ENCODE measurements at places on chromosomes 7 and 10.

- DNase-seq = no peak
Measured at GRCh38 chr7:159034394-159034793, 110.3 kb downstream of the VIPR2 start.

DNA sequence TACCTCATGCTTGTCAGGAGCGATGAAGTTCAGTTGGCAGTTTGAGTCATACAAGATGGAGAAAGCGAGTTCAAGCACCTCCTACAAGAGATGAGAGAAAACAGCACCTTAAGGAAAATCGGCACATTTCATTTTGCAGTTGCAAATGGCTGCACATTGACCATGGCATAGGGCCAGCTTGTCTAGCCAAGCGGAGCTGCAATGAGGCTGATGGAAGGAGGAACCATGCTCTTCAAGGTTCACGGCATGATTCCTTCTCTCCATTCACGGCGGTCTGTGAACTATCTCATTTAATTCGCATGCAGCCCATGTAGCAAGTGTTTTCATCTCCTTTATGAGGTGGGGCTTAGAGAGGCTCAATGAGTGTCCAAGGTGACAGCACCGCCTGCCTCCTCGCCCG is 137.4 kb upstream of the AOAH start:
- DNase-seq = no peak

DNA sequence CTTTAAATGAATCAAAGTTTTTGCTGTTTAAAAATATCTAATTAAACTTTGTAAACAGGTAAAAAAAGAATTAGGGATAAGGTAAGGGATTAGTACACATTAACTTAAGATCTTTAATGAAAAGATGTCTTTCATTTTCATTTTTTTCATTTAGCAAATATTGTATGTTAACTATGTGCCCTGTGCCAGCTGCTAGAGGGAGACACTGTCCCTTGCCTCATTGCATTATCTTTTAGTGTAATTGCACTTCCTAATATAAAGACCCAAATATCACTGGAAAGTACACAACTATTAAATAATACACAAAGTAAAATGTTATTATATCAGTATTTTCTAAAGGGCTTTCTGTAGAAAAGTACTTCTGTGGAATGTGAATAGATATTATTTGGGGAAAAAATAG is 102.7 kb downstream of the GPR37 start:
- DNase-seq = no peak

DNA sequence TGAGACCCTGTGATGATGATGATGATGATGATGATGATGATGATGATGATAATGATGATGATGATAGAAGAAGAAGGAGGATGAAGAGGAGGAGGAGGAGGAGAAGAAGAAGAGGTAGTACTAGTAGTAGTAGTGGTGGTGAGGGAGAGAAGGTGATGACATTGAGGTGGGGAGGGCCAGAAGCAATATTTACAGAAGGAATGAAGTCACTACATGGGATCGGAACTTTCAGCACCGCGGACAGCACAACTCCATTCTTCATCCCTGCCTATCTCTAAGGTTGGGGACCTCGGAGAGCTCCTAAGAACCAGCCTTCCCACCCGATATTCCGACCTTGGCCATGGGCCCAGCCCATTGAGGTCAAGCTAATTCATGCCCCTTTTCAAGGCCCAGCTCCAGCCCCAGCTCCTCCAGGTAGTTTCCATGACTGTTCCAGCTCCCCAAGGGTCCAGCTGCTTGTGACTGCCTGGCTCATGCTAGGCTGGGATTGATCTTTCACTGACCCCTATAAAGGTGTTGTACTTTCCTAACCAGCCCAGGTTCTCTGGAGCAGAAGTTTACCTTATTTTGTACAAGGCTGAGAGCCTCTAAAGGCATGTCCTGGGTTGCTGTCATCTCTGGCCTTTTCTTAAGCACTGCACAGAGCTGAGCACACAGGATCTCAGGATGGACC is 10.3 kb downstream of the CRHR2 start:
- peak; percentile 57 for DNase-seq

DNA sequence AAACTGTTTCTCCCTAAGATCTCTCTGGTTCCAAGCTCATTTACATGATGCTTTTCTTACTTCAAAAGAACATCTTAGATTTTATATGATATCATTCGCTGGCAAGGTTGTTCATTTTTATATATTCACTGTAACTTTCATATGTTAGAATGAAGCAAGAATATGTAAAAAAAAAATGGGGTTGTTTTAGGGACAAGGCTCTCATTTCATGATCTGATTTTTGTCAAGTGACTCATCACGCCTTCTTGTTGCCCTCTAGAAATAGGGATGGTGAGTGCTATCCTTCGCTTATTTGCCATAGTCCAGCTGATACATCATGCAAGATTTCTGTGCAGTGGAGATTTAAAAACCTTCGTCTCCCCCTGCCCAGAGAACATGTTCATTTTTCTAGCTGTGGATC is 14.0 kb upstream of the CELF2 start:
- DNase-seq = no peak

DNA sequence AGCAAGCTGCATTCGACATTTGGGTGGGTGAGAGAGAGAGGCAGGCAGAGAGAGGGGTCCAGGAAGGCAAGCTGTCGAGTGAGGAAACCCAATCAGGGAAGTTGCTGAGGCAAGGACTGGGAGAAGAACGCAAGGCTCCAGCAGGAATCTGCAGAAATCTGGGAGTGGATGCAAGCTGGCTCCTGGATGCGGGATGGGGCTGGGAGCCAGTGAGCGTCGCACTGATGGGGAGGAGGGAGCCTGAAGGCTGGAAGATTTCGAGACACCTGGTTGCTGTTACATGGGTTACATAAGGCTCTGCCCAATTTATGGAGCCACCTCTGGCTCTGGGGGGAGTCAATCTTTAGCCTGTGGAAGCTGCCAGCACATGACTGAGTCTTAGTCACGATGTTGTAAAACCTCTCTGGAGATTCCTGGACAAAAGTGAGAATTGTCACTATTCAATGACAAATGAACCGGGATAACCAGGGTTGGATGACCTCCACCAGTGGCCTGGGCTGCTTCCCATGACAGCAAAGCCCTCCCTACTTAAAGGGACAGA is 51.1 kb upstream of the ADRB1 start:
- no peak for DNase-seq

GRCh38 chr7:2943851-2944601 is 99.6 kb downstream of the CARD11 start:
- DNase-seq = no peak

GRCh38 chr10:119680650-119681081 is 29.5 kb downstream of the BAG3 start:
- DNase-seq = peak; percentile 69

GRCh38 chr7:80414331-80414730 is 97.5 kb downstream of the GNAT3 start:
- no peak for DNase-seq

DNA sequence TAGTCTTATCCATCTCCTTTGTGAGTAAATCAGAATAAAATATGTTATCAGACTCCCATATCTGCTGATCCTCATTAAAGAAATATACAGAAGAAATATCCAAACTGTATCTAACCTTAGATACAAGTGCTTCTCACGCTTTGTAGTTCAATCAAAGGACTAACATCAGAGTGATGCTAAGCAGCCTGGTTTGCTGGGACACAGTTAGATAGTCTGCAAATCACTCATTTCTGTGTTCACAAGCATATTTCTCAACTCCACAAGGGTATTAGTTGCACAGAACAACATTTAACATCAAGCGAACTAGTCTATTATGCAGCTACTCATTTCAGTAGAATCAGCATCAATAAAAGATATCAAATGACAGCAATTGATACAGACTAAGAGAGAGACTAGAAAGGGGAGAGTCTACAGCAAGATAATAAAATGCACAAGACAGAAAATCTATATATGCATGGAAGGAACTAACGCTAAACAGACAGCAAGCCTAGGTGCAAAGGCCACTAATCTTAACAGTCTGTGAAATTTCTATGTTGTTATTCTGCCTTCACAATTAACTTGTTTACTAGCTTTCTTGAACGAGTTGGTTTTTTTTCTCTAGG is 30.0 kb downstream of the DNAJC12 start:
- DNase-seq = no peak

GRCh38 chr10:28479425-28479865 is 53.5 kb upstream of the WAC start:
- peak; percentile 79 for DNase-seq

GRCh38 chr7:131556909-131557651 is 652 bp upstream of the PODXL start:
- no peak for DNase-seq

GRCh38 chr7:96952974-96953391 is 52.4 kb upstream of the DLX6 start:
- DNase-seq = no peak

DNA sequence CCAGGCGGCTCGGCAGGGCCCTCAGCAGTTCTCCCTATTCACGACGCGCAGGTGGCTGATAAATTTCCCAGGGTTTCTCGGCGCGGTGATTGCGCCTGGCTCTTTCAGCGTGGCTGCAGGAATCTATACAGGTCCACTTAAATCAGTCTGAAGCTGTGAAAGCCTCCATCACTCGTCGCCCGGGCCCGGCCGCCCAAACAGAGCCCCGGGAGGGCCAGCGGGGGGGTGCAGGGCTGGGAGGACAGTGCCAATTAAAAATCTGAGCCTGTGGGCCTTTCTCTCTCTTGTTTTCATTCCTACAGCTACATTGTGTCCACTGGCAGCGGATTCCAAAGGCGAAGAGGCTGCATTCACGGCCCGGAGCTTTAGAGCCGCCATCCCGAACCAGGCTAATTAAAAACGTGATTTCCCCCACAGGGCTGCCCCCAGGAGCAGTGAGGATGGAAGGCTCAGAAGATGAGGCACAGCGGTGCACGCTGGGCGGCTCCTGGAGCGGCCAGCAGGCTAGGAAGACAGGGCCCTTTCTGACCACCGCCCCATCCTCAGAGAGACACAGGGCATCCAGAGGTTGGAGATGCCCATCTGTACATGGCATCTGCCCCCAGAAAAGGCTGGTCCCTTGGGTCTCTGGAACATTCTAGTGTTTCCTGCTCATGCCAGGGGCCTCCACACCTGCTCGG is 100.7 kb downstream of the FAM53B start:
- no peak for DNase-seq

DNA sequence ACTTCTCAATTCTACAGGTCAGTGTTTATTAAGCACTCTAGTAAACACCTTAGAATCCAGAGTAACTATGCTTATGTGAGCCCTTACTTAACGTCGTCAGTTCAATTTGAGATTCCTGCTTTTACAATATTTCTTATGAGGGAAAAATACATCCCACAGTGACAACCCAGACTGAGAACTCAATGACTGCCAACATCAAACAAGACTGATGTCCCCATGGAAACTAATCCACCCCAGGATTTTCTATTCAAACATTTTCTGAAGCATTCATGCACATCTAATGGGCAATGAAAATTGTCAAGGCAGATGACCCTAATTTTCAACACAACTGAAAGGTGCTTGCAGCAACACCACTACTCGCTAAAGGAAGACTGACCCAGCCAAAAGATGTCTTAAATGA is 67.0 kb downstream of the ATE1 start:
- DNase-seq = no peak

DNA sequence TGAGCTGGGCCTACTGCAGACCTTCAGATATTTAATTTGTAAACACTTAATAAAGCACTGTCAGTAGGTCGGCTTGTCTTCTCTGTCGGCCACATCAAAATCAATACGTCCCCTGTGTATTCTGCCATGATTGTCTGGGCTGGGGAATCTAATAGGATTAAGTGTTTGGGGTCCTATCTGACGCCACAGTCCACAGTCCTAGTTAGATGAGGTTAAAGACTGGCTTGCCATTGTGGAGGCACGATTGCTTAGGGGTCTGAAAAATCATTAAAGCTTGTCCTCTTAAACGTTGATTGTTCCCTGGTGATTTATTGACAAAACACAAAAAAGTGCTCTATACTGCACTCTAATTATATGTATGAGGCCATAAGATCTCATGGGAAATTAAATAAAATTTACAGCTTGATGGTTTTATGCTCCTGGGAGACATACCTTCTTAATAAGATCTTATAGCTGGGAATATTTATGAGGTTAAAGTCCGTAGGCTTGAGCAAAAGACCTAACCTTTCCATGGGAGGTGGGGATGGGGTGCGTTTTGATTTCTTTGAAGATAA is 650.3 kb upstream of the GALNT17 start:
- DNase-seq = no peak

DNA sequence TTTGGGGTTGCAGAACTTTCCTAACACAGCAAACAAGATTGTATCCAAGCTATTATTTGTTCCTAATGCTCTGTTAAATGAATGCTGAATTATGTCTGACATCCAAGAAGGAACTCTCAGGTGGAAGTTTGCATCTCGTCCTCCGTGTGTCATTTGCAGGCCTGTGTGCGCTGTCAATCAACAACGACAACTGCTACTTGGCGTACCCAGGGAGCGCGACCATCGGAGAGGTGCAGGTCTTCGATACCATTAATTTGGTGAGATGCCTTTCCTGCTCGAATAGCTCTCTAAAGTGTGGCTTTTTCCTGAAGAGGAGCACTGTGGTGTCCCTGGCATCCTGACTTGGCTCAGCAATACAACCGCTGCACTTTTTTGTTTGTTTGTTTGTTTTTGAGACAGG is 26.9 kb downstream of the WIPI2 start:
- no peak for DNase-seq

DNA sequence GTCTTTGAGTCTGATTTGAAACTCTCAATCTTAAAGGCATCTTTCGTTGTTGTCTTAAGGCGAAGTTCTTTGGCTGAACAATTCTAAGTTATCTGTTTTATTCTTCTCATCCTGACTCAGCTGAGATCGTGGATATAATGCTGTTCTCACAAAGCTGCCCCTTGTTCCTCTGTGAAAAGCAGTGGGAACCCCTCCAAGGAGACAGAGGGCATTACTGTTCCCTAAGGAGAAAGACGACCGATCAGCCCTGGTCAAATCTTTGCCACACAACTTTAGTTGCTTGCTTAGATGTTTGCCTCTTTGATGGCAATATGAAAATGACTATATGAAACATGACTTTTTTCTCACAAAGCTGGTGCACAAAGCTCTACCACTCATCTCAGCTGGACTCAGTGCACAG is 1016.7 kb downstream of the REEP3 start:
- no peak for DNase-seq
